ENCODE measurements at places on chromosomes 1 and 21. TPM values are rescaled to one million over a fixed set of nuclear protein-coding genes. Genes with fewer than 3 reads are reported as not detected.

Gene TRIM67
- polyA plus RNA-seq: not detected

Gene CELA3B
- polyA plus RNA-seq: not detected

Gene LAPTM5
- polyA plus RNA-seq: 563 TPM

Gene RAB13
- polyA plus RNA-seq: not detected

Gene CA6
- 2.5 TPM for polyA plus RNA-seq

Gene LIN28A
- polyA plus RNA-seq: not detected

Gene HSD3B1
- not detected for polyA plus RNA-seq

Gene PCSK9
- not detected for polyA plus RNA-seq

Gene ELAPOR1
- polyA plus RNA-seq: 15.0 TPM
